ENCODE measurements at places on chromosomes 4 and X.

- DNase-seq, result no peak
Measured at GRCh38 chr4:48370260-48371134, 29.2 kb downstream of the SLAIN2 start.

- no peak for DNase-seq
Measured at GRCh38 chr4:75547647-75548387, 8.0 kb upstream of the ODAPH start.

DNA sequence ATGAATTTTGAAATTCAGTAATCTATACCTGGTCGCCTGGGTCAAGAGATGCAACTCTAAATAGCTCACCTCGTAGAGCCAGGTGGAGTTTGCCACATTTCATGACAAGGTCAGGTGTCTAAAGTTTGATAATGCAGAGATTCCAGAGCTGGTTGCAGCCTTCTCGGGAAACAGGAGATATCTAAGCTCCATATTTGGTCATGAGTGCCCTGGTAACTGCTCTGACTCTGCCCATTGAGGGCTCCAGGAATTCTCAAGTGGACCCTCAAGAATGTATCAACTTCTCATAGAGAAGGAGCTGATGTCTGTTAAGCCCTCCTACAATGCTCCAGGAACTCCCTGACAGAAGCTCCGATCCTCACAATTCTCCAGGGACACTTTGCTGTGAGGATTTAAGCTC, 33.2 kb upstream of the TSPAN5 start:
- no peak for DNase-seq

DNA sequence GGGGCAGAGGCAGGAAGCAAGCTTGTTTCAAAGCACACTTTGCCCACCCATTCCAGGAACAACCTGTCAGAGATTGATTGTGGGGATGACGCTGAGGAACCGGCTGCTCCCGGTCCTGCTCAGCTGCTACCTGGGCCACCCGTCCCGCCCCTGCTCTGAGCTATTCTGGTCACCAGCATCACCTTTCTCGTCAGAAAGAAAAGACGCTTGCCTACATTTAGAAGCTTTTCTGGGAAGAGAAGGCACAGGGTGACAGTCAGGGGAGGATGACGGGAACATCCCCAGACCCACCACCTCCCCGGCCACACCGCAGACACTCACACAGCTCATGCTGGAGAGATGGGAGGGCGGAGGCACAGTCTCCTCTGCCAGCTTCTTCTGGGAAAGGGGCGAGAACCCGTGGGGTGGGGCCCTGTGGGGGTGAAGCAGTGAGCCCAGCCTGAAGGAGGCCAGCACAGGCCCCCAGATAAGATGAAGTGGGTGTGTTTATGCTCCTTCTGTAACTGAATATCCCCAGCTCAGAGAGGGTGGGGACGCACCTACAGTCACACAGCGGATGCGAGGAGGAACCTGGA, 81.8 kb downstream of the CPZ start:
- DNase-seq, result no peak

- DNase-seq, result no peak
Measured at GRCh38 chr4:10192331-10192730, 75.7 kb upstream of the WDR1 start.

GRCh38 chr4:68591204-68591603, 15.1 kb upstream of the UGT2B17 start:
- DNase-seq, result no peak

Measured in caudate nucleus (tissue), 63 donors.